ENCODE measurements at places on chromosomes 7 and 10.

DNA sequence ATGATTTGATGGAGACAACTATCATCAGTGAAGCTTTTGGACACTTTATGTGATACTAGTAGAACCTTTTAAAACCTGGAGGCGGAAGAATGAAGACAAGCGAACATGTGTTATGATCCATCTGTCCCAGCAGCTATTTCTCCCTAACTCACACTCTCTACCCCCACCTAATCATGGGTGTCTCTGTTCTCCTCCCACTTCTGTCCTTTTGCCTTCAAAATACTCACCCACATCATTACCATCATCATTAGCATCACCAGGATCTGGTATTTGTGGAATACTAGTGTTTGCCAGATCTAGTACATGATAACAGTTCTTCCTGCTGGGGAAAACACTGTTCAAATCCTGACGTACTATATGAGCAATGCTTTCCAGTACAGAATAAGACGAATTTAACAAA, 287.7 kb downstream of the DOCK4 start:
- no peak for DNase-seq

- no peak for DNase-seq
Measured at GRCh38 chr10:130105724-130106123, 4.9 kb downstream of the C10orf143 start.

- no peak for DNase-seq
Measured at GRCh38 chr7:31957756-31958155, 112.5 kb downstream of the PDE1C start.

DNA sequence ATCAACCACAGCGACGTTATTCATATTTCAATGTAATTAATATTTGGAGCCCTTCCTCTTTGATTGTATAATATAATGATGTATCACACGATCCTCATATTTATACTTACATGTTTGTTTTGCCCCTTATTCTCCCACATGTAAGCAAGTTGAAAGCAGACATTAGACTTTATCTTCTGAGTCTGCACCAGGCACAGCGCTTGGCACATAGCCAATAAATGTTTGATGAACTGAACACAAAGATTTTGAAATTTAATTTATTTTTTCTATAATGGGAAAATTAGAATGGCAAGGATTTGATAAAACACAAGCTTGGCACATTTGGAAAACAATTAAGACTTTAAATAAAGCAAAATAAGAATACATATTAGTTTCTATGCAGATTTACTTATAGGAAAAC, 31.6 kb downstream of the ZFAND4 start:
- DNase-seq: peak; percentile 45
